SIG-M5 (cell line): ENCODE measurements at places on chromosomes 6 and 20.

DNA sequence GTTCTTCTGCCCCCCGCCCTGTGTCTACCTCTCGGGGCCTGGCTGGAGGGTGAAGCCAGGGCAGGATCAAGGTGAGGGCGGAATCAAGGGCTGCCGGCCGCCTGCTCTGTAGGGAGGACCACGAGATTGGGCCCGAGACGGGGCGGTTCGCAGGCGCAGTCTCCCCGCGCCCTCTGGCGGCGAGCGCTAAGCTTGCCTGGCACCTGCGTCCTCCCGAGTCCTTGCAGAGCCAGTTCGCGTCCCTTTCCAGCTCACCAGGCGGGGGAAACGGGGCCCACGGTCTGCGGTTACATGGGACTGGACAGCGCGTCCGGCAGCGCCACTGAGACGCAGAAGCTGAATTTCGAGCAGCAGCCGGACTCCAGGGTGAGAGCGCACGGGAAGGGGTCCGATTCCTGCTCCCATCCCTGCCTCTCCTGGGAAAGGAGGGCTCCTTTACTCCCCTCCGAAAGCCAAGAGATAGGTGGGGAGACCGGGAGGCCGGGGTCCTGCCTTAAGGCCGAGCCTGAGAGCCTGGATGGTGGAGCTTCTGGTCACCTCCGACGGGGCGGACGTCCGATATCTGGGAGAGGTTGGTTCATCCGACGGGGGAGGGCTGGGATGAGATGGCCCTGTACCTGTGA lies 3.6 kb upstream of the MATN4 start:
- DNase-seq: no peak

GRCh38 chr20:14883324-14883723 lies 545.9 kb upstream of the FLRT3 start:
- no peak for DNase-seq

DNA sequence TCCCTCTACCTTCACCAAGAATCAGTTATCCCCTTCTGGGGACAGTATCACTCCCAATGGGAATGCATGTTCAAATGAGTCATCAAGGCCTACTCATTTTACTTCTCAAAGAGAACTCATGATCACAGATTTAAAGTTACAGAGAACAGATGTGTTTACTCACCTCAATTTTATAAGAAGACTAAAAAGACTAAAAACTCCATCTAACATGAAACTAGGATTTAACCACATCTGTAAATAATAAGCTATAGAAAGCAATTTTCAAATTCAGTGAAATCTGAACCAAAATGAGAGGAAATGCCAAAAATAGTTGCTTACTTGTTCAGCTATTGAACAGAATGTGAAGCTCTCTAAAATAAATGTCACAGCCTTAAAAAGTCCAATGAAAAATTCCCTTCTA lies 300.1 kb upstream of the KCNQ5 start:
- DNase-seq: no peak

DNA sequence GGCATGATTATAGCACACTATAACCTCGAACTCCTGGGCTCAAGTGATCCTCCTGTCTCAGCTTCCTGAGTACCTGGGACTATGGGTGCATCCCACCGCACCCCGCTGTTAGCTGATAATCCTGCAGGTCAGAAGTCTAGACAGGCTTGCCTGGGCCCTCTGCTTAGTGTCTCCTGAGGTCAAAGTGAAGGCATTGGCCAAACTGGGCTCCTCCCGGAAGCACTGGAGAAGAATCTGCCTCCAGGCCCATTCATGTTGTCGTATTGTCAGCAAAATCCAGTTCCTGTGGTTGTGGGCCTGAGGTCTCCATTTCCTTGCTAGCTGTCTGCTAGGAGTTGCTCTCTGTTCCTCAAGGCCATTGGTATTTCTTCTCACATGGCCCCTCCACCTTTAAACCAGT lies 6.3 kb upstream of the MROH8 start:
- DNase-seq: no peak

DNA sequence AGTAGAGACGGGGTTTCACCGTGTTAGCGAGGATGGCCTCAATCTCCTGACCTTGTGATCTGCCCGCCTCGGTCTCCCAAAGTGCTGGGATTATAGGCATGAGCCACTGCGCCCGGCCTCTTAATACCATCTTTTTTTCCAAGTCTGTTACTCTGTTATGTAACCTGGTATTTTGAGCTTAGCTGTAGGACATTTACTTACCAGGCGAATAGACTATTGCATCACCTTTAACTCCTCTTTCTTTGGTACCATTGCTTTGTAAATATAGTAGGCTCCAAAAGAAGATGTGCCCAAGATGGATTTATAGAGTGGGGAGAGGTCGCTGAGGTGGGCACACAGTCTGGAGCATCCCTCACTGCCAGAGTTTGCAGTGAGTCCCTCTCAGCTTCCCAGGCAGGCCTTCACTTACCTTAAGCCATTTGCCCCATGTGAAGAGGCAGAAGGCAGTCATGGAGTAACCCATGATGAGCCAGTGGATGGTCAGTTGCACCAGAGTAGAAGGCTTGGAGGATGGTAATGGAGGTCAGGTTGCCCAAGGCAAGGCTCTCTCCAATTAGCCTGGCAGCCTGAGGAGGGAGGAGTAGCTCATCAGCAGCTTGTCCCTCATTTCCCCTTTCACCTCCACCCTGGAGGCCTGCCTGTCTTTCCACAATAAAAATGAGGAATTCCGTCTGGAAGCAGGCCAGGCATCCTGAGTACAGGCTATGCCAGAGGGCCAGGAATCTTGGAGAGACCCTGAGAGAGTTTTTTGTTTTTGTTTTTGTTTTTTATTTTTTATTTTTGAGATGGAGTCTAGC lies 9.7 kb downstream of the TIAM2 start:
- no peak for DNase-seq
